Midbrain (tissue), 1 donor: ENCODE measurements at places on chromosomes 11 and 22.

DNA sequence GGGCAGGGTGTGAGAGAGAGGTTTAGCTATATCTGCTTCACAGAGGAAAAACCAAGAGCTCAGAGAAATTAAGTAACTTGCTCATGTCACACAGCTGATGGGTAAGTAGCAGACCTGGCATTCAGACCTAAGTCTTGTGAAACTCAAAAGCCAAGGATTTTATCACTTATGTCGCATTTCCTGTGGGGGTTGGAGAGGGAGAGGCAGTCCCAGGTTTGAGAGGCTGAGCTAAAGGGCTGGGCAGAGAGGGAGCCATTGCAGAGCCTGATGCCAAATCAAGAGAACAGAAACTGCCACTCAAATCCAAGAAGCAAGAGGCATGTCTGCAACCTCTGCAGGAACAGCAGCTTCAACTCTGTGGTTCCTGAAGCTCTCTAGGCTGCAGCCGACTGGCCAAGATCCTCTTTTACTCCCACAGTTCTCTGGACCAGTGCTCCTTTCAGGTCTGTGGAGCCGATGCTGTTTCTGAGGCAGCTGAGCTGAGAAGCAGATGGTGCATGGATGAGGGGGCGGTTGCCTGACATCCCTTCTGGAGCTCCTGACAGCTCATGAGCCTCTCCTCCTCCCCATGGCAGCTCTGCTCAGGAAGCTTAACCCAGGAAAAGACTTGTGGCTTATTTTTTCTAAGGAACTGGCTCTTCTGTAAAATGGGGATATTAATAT is 47.6 kb upstream of the NAV2 start:
- no peak for DNase-seq

DNA sequence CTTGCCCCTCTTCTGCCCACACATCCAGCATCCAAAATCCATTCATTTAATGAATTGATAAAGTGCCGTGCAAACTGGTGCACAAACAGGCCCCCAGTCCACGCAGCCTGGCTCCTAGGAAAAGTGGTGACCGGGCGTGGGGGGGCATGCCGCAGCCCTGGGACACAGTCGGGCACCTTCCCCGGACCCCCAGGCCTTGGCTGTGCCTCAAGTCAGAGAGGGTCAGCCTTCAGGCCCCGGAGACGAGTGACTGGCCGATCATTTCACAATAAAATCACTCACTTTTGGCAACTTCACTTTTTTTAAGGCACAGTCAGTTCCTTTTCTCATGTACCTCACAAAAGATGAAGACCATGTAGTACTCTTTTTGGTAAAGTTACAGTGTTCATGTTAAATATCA is 8.0 kb downstream of the CDPF1 start:
- DNase-seq = peak; percentile 19

GRCh38 chr22:42993651-42994275 is 21.2 kb downstream of the PACSIN2 start:
- no peak for DNase-seq

DNA sequence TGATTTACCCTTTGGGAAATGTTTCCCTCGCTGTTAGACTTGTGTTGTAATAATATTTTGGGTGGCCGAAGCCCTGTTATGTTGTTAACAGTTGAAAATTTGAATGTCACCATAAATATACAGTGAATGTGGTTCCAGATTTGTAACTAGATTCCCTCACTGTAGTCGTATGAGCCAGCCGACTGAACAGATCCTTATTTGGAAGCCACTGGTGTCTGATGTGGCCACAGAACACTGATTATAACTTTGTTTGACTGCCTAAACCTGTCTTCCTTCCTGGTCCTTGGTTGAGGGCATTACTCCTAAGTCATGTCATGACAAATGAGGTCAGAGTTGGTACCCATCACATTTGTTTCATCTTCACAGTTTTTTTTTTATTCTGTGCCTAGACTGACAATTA is 45.4 kb downstream of the YAP1 start:
- DNase-seq = no peak

DNA sequence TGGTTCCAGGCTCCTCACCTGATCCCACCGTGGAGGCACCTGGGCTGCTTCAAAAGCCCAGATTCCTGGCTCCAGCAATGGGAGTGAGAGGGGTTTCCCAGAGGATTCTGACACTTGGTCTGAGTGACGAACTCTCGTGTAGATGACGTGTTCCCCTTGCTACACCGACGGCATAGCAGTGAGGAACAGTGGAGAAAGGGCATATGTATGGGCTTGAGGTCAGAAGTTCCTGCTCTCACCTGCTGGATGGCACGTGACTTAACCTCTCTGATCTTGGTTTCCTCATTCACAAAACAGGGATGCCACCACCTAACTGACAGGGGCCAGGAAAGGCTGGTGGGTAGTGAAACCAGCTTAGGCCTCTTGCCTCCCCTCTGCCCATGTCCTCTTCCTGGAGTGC is 30.0 kb upstream of the ARFGAP3 start:
- no peak for DNase-seq

GRCh38 chr11:16859651-16860050 is 121.2 kb downstream of the C11orf58 start:
- no peak for DNase-seq

DNA sequence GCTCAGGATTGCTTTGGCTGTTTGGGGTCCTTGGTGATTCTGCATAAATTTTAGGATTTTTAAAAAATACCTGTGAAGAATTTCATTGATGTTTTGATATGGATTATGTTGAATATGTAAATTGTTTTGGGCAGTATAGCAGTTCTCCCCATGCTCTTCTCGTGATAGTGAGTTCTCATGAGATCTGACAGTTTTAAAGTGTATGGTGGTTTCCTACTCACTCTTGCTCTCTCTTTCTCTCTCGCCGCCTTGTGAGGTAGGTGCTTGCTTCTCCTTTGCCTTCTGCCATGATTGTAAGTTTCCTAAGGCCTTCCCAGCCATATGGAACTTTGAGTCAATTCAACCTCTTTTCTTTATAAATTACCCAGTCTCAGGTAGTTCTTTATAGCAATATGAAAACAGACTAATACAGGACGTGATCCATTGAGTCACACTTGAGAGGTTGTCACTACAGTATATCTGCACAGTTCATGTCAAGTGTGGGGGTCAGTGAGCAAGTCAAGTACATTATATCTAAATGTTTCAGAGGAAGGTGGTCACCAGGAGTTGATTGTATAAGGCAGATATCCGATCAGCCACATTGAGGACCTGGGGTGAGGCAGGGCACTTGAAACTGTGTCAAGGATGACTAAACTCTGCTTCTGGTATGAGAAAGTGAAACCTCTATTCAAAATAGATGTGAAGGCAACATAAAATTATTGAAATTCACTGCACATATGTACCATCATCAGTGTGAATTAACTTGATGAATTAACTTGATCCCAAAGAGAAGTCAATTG is 70.7 kb upstream of the CCDC179 start:
- DNase-seq = no peak

GRCh38 chr22:35811670-35812069 is 94.0 kb downstream of the APOL5 start:
- DNase-seq = no peak

GRCh38 chr11:5277807-5278382 is 8.2 kb upstream of the HBE1 start:
- DNase-seq = no peak

DNA sequence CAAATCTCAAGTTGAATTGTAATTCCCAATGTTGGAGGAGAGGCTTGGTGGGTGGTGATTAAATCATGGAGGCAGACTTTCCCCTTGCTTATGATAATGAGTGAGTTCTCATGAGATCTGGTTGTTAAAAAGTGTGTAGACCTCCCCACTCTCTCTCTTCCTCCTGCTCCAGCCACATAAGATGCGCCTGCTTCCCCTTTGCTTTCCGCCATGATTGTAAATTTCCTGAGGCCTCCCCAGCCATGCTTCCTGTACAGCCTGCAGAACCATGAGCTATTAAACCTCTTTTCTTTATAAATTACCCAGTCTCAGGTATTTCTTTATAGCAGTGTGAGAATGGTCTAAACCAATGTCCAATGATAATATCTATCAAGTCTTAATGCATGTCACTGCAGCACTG is 34.2 kb downstream of the SOX6 start:
- no peak for DNase-seq

DNA sequence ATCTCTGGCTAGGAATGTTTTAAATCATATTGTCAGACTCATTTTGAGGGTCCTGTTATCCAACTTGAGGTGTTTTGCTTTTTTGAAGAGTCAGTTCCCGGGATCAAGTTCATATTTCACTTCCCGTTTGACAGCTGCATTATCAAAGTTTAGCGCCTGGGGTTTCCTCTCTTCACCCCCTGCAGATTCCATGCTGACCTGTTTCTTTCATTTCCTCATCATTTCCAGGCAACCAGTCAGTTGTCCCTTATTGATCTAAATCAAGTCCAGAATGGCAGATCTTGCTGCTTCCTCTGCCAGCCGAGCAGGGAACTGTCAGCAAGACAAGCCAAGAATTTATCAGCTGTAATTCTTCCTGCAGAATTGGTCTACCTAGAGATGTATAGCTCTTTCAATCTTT is 197.6 kb upstream of the SYN3 start:
- no peak for DNase-seq

- no peak for DNase-seq
Measured at GRCh38 chr11:117738246-117738957, 58.6 kb downstream of the DSCAML1 start.

- peak; percentile 29 for DNase-seq
Measured at GRCh38 chr11:57763568-57763967, 2.0 kb downstream of the CTNND1 start.

- DNase-seq = no peak
Measured at GRCh38 chr11:10125522-10126133, 168.4 kb downstream of the SBF2 start.

GRCh38 chr11:73157101-73158010 is 15.2 kb upstream of the FCHSD2 start:
- DNase-seq = no peak

GRCh38 chr11:75496305-75496752 is 29.4 kb downstream of the GDPD5 start:
- no peak for DNase-seq

DNA sequence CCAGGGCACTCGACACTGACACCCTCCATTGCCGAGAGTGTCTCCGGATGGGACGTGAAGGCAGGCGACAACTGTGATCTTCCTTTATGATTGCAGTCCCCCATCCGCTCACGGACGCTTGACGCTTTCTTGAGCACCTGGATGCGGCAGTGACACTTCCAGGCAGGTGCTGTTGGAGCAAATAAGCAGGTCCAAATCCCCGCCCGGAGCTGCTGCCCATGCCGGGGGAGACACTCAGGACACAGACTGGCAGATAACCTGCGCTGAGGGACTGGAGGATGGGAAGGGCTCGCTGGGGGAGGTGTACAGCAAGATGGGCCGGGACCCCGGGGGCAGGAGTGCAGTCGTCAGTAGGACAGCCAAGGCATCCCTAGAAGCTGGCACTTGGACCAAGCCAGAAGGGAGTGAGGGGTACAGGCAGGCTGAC is 1403.5 kb downstream of the BRD1 start:
- no peak for DNase-seq

DNA sequence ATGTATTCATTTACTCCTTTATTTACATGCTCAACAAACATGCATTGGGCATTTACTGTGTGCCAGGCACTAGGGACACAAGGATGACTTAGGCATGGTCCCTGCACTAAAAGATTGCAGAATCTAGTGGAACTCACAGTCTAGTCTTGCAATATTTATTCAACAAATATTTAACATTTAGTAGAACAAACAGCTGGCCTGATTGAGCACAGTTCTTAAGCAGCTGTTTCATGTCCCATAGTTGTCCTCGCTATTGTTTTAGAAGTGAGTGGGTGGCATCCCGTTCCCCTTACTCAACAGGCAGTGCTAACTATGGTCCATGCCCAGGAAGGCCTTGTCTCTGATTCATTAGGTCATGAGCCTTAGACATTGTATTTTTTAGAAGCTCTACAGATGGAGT is 459.9 kb upstream of the CADM1 start:
- DNase-seq = no peak

- no peak for DNase-seq
Measured at GRCh38 chr11:13698132-13698531, 29.7 kb downstream of the FAR1 start.

DNA sequence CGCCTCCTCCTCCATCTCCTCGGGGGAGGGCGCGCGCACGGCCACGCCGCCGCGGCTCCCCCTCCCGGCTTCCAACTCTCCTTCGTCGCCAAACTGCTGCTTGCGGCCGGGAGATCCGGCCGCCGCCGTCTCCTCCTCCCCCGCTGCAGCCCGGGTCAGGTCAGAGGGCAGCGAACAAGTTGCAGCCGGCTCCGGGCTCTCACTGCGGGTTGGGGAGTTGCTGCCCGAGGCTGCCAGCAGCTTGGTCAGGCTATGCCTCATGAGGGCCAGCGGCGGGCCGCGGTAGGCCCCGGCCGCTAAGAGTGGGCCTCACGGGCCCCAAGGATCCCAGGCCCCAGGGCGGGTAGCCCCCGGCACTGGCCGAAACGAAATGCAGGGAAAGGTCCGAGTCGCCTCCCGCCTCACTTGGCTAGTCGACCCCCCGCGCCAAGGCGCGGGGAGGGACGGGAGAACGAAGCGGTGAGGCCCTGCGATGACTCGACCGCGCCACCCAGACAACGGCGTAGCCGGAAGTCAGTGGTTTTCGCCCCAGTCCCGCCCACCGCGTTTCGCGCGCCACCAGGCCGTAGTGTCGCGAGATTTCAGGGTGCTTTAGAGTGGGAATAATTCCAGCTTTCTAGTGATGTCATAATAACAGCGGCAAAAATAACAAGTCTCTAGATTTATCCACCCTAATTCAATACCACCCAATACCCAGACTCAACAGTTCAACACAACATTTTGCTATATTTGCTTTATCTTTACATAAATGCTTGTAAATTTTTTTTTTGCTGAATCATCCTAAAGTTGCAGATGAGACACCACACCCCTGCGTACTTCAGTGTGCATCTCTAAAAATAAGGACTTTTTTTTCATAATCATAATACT is at the start of gene CREBZF:
CREBZF (minus strand) TSS at position 515 of the 867 bp plus-strand sequence; CDS start at position 261, 254 bp downstream.
- peak; percentile 92 for DNase-seq

GRCh38 chr11:83725269-83725560 is 439.0 kb upstream of the CCDC90B start:
- no peak for DNase-seq

DNA sequence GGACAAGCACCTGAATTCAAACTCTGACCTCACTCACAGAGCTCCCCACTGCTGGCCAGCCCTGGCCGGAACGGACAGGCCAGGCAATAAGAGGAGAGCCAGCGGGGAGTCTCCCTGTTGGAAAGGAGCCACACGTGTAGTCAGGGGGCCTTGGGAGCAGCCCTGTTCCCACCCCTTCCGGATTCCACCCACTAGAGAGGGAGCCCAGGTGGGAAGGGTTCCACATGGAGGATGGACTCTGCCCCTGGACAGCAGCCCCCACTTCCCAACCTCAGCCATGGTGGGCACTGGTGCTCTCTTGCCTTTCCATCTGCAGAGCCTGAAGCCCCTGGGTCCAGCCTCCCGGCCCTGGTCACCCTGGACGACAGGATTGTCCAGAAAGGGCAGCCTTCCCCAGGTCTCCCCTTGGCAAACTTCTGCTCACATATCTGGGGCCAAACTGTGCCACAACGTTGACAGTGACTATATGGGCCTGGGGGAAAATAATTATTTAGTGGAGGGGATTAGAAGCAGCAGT is 7.5 kb upstream of the APOBEC3A start:
- no peak for DNase-seq

- DNase-seq = peak; percentile 91
Measured at GRCh38 chr22:24588381-24588756, 4.5 kb downstream of the LRRC75B start.
